ENCODE measurements at places on chromosomes 13 and 19.

- no peak for DNase-seq
Observed at GRCh38 chr13:107900775-107901174, 314.6 kb downstream of the LIG4 start.

- peak; percentile 44 for DNase-seq
Observed at GRCh38 chr13:96650301-96650886, 343.9 kb downstream of the OXGR1 start.

GRCh38 chr19:42226886-42227285 lies 6.8 kb downstream of the ZNF526 start:
- DNase-seq, result no peak

- DNase-seq, result no peak
Observed at GRCh38 chr19:49396738-49397505, 8.9 kb downstream of the KASH5 start.

- no peak for DNase-seq
Observed at GRCh38 chr19:36604656-36605100, 435 bp upstream of the ZNF382 start.

DNA sequence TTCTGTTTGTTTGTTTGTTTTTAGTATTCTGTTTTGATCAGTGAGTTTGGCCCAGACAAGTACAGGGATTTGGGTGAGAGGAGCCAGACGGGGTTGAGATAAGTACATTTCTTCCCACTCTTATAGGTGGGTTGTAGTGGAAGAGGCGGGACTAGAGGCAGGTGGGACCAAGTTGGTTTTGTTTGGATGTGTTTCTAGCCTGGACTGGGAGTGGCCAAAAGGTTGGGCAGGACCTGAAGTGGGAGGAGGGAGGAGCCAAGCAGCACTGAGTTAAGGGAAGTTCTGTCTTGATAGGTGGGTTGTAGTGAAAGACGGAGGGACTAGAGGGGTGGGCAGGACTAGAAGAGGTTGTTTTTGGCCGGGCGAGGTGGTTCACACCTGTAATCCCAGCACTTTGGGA lies 9.0 kb downstream of the DNASE2 start:
- no peak for DNase-seq

DNA sequence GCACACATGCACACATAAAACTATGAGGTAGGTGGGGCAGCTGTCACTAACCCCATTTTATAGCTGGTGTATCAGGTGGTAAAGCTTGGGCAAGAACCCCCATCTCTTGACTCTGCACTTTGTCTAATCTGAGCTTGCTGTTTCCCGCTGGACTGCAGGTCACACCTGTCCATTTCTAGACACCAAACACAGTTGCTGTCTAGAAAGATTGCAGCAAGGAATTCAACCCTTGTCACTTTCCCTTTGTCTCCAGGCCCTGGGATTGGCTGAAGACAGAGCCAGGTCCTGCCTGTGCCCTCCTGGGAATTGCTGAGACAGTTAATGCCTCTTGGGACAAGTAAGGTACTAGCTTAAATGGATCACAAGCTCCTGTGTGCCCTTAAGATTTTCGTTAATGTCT lies 83.8 kb downstream of the RNASEH2B start:
- no peak for DNase-seq
